ENCODE measurements at places on chromosomes 4 and X. TPM values are rescaled to one million over a fixed set of nuclear protein-coding genes. Genes with fewer than 3 reads are reported as not detected.

- DNase-seq: no peak
Measured at GRCh38 chr4:110629780-110630687, 7.2 kb upstream of the PITX2 start.

- no peak for DNase-seq
Measured at GRCh38 chrX:10239611-10240064, 82.9 kb downstream of the CLCN4 start.

DNA sequence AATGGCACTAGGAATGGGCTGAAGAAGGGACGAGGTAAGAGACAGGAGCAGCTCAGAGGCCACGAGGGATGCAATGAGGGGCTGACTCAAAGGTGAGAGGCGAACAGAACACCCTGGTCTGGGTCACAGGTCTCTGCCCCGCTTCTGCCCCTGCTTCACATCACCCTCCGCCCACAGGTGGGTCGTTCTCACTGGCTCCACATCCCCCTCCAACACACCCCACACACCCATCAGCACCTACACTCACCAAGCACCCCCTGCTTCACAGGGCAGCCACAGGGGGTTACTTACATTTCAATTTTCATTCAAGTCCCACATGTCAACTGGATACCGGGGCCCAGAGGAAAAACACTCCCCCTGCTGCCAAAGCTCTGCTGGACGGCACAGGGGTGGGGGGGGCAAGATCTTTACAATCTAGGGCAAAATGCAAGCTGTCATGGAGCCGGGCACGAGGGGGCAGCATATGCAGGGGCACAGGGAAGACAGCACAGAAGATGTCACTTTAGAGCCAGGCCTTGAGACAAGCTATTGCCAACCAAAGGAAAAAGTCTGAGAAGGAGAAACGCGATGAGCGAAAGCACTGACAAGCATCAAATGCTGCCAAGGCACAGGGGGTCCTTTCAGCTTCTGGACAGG, 94.0 kb downstream of the AFAP1 start:
- DNase-seq: peak; percentile 52

DNA sequence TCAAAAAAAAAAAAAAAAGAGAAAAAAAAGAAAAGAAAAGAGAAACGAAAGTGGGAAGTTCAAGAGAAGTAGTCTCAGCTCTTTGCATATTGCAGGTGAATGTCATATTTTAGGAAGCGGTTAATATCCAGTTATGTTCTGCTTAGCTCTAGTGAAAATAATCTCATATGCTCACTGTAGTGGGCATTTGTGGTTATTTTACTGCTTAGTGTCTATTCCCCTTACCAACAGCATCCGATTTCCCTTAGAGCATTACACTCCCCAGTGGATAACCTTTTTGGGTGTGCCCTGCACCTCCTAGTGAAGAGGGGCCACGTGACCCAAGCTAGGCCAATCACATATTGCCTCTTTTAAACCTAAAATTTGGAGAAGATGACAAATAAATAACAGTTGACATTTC, 111.2 kb upstream of the ZNF827 start:
- DNase-seq: no peak

GRCh38 chrX:136268051-136269048, 17.1 kb upstream of the MAP7D3 start:
- DNase-seq: peak; percentile 64

DNA sequence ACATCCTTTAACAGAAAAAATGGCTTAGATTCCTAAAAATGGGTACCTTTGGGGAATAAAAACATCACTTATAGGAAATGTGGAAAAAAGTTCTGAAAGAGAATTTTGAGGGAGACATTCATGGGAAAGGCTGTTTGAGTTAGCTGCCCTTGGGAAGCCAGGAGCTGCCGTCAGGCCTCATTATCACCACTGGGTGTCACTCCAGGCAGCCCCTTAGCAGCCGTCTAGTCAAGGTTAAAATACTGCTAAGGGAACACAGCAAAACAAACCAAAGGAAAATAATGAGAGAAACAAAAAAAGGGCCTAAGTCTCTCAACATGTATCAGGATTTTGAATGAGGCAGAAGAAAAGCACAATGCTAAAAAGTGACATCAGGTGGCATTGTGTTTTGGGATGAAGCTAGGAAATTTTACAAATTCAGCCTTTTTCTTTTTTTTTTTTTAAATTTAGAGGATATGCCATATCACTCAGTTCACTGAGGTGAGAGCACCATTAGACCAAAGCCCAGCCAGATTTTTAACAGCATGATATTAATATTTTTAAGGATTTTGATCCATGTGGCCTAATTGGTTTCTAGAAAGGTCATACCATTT, 235.3 kb downstream of the GPAT3 start:
- DNase-seq: peak; percentile 7

GRCh38 chr4:105042451-105042850, 104.2 kb upstream of the TET2 start:
- no peak for DNase-seq

DNA sequence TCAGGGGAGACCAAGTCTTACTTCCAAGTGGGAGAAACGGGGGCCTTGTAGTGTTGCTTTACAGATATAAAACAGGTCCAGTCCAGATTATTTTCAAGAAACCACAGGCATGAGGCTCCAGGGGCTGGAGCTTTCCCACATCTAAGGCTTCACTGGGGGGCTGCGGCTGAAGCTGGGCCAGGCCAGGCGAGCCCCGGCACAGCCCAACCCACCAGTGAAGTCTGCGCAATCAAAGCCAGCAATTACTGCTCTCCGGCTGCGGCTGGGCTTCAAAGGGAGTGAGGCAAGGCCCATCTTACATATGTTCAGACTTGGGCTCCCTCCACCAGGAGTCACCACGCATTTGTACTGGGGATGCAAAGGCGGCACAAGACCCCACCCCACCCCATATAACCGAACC, 61.7 kb downstream of the HADH start:
- DNase-seq: peak; percentile 52

DNA sequence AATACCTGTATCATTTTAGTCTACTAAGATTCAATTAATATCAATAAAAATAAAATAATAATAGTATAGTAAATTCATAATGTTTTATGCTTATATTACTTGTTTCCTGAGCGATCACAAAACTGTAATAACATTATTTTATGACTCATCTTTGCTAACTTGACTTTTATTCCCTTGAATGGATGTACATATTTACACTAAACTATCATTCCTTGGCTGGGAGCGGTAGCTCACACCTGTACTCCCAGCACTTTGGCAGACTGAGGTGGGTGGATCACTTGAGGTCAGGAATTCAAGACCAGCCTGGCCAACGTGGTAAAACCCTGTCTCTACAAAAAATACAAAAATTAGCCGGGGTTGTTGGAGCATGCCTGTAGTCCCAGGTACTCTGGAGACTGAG, 104.0 kb upstream of the SLC34A2 start:
- DNase-seq: no peak

DNA sequence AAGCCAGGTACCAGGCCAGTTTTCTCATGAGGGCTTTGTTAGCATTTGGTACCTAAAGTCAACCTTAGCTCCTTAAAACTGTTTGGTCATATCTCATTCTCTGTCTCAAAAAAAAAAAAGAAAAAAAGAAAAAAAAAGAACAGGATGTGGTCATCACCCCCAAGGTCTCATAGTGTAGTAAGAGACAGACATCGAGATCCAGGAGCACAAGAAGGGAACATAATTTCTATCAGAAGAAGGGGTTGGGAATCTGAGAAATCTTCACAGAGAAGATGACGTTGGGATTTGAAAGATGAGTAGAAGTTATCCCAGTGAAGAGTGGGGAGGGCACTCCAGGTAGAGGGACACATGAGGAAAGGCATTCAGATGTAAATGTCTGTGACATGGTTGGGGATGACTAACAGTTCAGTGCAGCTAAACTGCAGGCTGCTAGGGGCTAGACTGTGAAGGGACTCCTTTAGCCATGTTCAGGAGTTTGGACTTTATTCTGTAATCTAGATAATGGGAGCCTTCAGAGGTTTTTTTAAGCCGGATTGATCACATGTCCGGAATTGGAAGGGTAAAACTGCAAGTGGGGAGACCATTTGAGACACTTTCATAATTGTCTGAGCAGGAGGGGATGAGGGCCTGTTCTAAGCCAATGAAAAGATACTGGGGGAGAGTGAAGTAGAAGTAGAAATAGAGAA, 26.9 kb upstream of the GJB1 start:
- DNase-seq: peak; percentile 36

- DNase-seq: peak; percentile 49
Measured at GRCh38 chr4:57037982-57038604, 59.4 kb downstream of the POLR2B start.

DNA sequence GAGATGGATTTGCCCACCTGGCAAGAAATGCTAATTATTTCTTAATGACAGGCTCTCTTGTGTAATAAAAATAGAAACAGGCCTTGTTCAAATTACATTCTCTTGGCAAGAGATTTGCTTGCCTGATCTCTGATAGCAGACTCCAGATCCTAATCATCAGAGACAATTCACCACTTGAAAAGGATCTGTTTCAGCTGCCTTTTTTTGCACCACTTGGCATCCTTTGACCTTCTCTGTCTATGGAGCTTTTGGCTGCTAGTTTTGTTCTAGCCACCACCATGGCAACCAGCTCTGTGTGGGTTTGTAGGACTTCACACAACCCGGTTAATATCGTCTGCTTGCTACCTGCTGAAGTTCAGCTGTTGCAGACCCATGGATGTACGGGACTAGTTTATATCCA, 241.1 kb upstream of the TLL1 start:
- no peak for DNase-seq

DNA sequence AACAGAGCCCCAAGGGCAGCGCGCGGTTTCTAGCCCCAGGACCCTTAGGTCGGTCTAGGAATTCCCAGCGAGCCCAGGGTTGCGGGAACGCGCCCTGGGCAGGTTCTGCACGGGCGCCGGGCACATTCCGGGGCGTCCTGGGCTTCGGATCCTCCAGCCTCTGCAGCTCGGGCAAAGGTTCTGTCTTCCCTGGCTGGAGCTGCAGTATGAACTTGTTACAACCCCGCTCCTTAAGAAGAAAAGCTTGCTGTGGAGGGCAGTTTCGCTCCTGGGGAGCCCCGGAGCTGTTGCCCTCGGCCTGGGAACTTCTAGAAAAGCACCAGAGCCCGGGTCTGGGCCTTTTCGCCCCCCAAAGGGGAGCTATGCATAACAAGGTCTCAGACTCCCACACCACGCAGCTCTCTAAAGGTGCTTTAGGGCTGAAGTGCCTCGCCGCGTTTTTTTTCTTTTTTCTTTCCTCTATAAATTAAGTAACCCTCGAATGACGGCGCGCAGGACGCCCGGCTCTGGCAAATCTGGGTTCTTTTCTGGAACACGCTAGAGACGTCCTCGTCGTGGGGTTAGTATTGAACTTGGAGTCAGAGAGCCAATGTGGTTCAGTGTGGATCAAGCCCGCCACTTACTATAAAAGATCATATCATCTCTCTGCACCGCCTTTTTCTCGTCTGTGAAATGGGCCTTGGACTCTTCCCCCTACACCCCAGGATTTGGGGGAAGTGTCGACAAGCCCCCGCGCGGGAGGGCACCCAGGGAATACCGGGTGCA, 5.7 kb downstream of the MSX1 start:
- DNase-seq: no peak

DNA sequence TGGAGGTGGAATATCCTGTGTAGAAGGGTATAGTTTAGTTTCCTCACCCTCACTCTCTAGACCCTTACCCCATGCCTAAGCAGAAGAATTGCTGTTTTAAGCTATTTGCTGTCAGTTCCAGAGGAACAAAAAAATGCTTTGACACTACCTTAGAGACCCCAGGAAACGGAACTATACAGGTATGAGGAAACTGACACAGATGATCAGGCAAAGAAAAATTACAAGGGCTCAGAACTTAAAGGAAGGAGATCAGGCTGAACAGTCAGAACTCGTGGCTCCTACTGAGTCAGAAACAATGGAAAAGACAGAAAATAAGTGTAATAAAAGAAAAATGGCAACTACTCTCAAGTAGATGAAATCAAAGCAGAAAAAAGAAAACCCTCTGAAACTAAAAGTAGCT, 65.6 kb downstream of the BANK1 start:
- no peak for DNase-seq

DNA sequence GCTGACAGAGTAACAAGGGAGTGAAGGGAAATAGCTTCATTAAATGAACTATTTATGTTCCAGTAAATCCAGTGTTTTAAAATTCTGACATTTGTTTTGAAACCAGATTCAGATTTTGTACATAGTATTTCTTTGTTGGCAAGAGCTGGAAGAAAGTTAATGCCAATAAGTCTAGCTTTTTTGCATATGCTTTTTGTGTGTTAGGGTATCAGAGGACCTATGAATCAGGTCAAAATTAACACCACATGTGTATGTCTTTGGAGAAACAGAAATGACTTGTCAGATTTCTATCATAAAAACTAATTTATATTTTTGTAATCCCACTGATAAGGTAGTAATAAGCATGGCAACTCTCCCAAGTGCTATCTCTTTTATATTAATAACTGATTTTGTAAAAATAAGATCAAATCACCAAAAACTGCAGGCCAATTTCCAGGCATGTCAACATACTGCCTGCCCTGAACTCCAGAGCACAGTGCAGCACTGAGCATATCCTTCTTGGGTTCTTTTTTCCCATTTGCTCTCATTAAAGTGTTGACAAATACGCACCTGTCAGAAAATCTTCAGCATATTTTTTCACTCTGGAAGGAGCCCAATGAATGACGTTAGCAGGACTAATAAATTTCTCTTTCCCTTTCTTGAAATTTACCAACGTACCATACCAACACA, 65.5 kb downstream of the SH3RF1 start:
- no peak for DNase-seq

Gene TCEAL7
- total RNA-seq: not detected

Gene FGFBP2
- total RNA-seq: 8.2 TPM

Gene CT45A5
- total RNA-seq: not detected

Gene ARHGAP24
- total RNA-seq: 0.22 TPM

Gene DGAT2L6
- total RNA-seq: not detected

Gene BANK1
- total RNA-seq: 0.09 TPM
